ENCODE measurements at places on chromosomes 12 and 14.
A peak's percentile ranks its signal among the peaks of the same experiment; 100 is the strongest.

- DNase-seq, result no peak
Observed at GRCh38 chr14:105394714-105395537, 3.4 kb upstream of the TEX22 start.

DNA sequence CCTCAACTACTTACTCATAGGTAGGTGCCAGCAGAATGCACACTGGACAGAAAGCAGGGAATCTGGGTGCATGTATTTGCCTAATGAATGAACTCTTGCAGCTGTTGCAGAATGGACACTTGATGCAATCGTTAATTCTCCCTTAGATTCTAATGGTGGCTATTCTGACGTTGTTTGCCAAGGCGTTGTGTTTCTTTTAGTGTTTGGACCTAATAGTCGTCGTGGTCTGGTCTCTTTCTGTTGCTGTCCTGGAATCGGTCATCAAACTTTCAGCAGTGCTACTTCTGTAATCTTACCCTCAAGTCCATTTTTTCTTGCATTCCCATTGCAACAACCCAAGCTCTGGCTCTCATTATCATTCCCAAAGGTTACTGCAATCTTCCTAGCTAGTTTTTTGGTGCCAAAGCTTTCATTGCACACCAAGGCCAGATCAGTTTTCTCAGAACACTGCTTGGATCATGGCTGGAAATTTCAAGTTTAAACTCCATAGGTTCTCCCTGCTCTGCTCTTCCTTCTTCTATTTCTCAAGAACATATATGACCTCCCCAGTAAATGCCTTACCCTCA lies 31.3 kb downstream of the BMP4 start:
- DNase-seq, result no peak

DNA sequence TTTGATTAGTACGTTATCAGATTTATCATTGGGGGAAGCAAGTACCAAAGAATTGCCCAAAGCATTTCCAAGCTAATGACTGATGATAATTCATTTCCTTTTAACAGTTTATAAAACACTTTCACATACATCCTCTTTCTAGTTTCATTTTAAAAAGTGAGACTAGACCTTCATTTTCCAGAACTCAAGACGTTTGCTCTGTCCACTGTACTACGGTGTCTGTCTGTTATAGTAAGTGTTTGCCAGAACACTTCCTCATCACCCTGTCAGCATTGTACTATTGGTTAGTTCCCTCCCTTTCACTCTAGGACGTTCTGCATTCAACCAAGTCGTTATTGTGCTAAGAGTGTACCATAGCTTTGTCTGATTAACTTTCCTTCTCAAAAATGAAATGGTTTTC lies 81.7 kb upstream of the TMEM263 start:
- no peak for DNase-seq

GRCh38 chr12:71438670-71439361 lies 782 bp upstream of the LGR5 start:
- DNase-seq, result no peak

DNA sequence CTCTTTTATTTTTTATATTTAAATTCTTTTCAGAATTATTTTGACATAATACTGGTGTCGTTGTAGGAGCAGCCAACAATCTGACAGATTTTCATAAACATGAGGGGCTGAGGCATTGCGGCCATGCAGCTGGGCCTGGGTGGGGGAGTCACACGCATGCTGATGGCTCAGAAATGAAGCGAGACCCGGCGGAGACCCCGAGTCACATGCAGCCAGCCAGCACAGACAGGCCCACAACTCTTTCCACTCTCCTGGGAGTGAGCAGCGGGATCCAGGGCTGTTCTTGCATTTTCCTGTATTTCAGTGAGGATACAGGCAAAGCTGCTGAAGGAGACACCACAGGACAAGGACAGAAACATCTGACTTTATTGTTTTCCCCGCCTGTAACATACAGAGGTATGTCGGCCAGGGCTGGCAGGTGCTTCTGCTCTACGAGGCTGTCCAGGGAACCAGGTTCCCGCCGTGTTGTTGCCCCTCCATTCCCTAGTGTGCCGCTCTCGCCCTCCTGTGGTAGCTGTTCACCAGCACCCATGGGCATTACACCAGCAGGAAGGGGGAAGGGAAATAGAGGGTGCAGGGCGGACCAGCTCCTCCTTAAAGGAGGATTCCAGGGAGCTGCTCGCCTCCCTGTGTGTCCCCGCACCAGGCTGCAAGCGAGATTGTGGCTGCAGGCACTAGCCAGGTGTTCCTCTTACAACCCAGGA lies 30.5 kb downstream of the FZD10 start:
- DNase-seq, result no peak

- no peak for DNase-seq
Observed at GRCh38 chr14:75711105-75711795, 50.2 kb downstream of the TTLL5 start.

GRCh38 chr14:63982156-63982555 lies 129.4 kb downstream of the SYNE2 start:
- no peak for DNase-seq

- no peak for DNase-seq
Observed at GRCh38 chr14:65449647-65450046, 37.1 kb downstream of the FUT8 start.

GRCh38 chr14:29320286-29320685 lies 553.7 kb downstream of the FOXG1 start:
- no peak for DNase-seq

- peak; percentile 80 for DNase-seq
Observed at GRCh38 chr12:116533343-116534251, 25.6 kb upstream of the MAP1LC3B2 start.

- no peak for DNase-seq
Observed at GRCh38 chr12:16526693-16527092, 79.3 kb downstream of the LMO3 start.

- DNase-seq, result no peak
Observed at GRCh38 chr12:98296462-98297079, 218.8 kb upstream of the TMPO start.

GRCh38 chr12:22635812-22636211 lies 10.8 kb downstream of the ETNK1 start:
- DNase-seq, result no peak

DNA sequence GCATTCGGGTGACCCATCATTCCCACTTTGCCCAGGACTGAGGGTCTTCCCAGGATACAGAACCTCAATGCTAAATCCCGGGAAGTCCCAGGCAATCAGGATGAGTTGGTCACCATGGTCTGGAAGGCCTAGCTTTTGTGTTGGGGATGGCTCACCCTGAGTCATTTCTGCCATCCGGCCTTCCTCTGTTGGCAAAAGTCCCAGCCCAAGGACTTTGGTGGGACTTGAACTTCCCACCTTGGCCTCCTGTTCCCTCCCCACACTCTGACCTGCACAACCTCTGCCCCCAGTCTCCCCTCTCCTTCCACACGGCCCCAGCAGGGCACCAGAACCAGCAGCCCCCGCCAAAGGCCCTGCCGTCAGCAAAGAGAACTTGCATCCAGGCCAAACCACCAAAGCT lies 24.6 kb upstream of the NCOR2 start:
- DNase-seq, result no peak

DNA sequence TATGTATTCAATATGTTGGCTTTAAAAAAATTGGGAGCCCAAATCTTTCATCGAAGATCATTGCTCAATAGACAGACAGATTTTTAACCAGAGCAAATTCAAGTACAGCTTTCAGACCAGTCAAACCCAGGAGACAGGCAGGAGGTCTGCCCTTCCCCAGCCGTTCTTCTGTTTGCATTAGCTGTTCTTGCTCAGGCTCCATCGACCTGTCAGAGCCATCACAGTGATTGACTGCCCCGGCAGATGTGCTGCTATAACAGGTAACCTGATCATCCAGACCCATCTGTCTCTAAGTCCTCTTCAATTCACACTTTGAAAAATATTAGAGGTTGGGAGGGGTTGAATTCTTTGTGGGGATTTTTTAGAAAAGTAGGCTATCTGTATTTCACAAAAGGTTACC lies 453.5 kb downstream of the FOXG1 start:
- no peak for DNase-seq

DNA sequence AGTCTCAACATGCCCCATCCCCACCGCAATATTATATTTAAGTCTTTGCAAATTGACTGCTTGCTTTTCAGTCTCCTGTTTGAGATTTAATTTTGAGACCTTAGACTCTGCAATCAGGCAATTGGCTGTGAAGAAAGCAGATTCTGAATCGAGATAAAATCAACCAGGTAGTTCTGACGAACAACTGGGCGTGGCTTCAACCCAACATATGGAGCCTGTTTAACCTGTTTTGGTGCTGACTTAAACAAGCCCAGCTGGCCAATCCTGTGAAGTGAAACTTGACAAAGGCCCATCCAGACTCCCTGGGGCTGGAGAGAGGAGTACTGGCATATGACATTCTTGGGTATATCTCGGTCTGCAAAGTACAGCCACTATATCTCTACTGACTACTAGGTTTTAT lies 9.8 kb upstream of the CIPC start:
- DNase-seq, result no peak

DNA sequence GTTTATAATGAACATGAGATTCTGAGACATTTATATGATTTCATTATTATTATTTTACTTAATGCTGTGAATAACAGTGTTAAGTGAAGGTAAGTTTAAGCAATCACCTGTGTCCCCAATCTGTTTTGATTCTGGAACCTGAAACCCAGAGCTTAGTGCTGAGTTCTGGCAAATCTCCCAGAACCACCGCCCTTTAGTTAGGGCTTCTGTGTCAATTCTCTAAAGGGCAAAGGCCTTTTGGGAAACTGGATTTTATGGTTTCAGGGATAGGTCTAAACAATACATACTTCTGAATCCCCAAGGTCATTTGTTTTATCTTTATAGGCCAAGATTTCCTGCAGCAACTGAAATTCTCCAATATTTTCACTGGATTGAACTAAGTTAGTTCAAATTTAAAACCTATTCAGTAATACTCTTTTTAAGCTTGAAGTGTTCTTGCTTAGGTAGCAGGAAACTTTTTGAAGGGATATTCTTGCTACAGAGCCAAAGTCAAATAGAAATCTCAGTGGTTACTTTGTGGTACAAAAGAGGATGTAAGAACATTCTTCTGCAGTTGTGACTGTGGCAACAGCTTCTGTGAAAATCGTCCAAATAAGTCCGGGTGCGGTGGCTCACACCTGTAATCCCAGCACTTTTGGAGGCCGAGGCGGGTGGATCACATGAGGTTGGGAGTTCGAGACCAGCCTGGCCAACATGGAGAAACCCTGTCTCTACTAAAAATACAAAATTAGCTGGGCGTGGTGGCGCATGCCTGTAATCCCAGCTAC lies 10.0 kb upstream of the PKP2 start:
- DNase-seq, result no peak

- no peak for DNase-seq
Observed at GRCh38 chr12:96571101-96571862, 81.9 kb downstream of the CFAP54 start.

GRCh38 chr12:4283512-4284255 lies 10.1 kb downstream of the CCND2 start:
- no peak for DNase-seq

DNA sequence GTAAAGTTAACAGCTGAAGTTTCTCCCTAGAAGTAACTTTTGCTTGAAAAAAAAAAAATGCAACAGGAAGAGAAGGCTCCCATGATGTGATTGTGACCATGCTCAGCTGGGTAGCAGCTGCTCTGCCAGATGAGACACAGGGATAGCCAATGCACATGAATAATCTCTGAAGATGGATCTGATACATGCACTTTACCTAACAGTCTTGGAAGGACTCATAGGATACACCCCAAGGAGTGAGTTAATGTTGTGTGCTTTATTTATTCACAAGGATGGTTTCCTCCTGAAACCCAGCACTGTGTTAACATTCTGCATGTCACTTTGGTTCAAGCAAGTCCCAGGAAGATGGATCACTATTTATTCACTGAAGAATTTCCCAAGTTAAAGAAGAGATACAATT lies 46.5 kb downstream of the NDUFA12 start:
- no peak for DNase-seq

GRCh38 chr14:105527826-105528585 lies 1.6 kb downstream of the TMEM121 start:
- DNase-seq, result peak; percentile 97

- no peak for DNase-seq
Observed at GRCh38 chr14:68380329-68380741, 412.5 kb downstream of the ZFP36L1 start.

GRCh38 chr14:106318700-106319099 lies 792.3 kb downstream of the TMEM121 start:
- DNase-seq, result peak; percentile 40

- no peak for DNase-seq
Observed at GRCh38 chr12:83527810-83528209, 841.1 kb downstream of the TMTC2 start.

- no peak for DNase-seq
Observed at GRCh38 chr12:115088328-115088994, 404.5 kb upstream of the TBX3 start.

GRCh38 chr14:67571275-67571990 lies 28.6 kb downstream of the PIGH start:
- DNase-seq, result peak; percentile 62
